Activated T-cell treated with anti-CD3 and anti-CD28 coated beads, Interleukin-2, amount 50 U/mL, for 1 hour (primary cell): ENCODE measurements at places on chromosomes 6 and 20.

- DNase-seq = no peak
Measured at GRCh38 chr6:34519971-34520644, 36.0 kb downstream of the SPDEF start.

DNA sequence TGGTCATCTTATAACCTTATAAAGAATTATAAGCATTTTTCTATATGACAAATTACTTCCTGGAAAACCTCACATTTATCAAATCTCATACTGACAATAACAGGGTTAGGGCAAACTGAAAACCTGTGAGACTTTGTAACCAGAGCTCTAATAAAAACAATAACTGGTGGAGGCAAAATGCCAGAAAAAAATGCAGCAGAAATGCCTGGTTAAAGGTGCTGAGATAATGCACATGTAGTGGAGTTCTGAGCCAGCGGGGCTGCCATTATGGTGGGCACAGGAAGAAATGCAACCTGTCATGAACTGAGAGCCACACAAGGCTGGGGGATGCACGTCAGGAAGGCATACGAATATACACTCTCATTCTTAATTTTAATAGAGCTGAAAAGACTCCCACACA, 53.0 kb downstream of the NCOA6 start:
- no peak for DNase-seq

DNA sequence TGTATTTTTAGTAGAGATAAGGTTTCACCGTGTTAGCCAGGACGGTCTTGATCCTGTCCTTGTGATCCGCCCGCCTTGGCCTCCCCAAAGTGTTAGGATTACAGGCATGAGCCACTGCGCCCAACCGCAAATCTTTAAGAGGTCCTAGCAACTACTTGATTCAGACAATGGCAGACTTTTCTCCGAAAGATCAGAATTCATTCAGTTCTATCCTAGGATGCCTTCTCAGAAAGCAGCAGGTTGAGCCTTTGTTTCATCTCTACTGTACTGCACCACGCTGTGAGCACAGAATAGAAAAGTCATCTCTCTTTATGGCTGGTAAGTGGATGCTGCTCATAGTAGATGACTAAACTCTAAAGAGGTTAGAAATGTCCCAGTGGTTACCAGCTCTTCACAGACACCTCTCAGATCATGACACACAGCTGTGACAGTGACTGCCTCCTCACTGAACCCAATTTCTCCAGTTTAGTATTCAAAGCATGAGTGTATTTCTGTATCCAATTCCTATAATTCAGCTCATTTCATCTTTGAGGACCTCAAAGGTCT, 6.0 kb upstream of the HSF2 start:
- DNase-seq = no peak

- DNase-seq = no peak
Measured at GRCh38 chr6:68633972-68634725, 933 bp upstream of the ADGRB3 start.

GRCh38 chr20:34940081-34940481, 15.5 kb downstream of the GSS start:
- DNase-seq = no peak

DNA sequence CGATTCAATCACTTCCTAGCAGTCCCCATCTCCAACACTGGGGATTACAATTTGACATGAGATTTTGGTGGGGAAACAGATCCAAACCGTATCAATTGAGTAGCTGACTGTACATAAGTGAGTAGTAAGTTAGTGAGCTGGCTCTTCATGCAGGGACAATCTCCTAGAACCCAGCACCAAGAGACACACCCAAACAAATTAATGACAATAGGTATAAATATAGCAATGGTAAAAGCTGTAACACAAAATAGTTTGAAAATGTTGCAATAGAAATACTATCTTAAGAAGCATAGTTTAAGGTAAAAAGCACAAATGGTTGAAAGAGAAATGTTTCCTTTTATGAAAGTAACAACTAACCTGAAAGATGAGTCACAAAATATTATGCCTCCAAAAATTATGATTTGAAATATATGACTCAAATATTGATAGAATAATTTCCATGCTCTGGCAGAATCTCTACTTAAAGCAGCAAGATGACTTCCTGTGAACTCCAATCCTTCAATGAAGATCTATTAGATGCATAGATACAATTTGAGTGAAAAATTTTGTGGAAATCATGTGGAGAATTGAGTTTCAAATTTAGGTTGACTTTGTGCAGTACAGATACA, 5.4 kb upstream of the SIRPB1 start:
- no peak for DNase-seq
